EH (cell line): ENCODE measurements at places on chromosomes 16 and 17.
A peak's percentile ranks its signal among the peaks of the same experiment; 100 is the strongest.

GRCh38 chr16:53415504-53415903 is 18.8 kb upstream of the RBL2 start:
- peak; percentile 22 for DNase-seq

DNA sequence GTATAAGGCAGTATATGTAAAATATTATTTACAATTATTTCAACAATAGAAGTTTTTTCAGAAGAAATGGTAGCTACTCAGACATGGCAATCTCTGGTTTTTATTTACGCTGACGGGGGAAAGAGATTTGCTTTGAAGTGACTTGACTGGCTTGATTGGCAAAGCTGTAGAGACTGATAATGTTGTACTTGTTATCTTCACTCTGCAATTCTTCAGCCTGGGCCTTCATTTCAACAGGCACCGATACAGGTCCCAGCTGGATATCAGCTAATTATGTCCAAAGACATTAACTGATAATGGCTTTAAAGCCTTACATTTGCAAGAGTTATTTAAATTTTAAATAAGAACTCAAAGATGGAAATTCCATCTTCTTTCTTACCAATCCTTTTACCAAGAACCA is 151.4 kb upstream of the HS3ST3A1 start:
- DNase-seq, result no peak

DNA sequence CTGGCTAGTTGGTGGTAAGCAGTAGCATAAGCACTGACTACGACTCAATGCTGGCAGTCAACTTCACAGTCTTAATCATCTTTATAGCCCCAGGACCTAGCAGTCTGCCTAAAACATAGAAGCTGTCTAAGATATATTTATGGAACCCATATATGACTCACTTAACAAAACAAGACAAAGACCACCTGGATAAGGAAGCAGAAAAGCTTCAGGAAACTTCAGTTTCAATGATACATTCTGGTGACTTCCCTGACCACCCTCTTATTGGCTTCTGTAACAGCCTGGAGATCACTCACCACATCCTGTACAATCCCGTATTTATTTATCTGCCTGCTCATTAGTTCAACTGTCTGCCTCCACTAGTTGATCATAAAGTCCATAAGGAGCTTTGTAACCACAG is 95.5 kb downstream of the PMP22 start:
- peak; percentile 91 for DNase-seq

GRCh38 chr17:57859601-57860413 is 10.0 kb upstream of the MRPS23 start:
- DNase-seq, result no peak

DNA sequence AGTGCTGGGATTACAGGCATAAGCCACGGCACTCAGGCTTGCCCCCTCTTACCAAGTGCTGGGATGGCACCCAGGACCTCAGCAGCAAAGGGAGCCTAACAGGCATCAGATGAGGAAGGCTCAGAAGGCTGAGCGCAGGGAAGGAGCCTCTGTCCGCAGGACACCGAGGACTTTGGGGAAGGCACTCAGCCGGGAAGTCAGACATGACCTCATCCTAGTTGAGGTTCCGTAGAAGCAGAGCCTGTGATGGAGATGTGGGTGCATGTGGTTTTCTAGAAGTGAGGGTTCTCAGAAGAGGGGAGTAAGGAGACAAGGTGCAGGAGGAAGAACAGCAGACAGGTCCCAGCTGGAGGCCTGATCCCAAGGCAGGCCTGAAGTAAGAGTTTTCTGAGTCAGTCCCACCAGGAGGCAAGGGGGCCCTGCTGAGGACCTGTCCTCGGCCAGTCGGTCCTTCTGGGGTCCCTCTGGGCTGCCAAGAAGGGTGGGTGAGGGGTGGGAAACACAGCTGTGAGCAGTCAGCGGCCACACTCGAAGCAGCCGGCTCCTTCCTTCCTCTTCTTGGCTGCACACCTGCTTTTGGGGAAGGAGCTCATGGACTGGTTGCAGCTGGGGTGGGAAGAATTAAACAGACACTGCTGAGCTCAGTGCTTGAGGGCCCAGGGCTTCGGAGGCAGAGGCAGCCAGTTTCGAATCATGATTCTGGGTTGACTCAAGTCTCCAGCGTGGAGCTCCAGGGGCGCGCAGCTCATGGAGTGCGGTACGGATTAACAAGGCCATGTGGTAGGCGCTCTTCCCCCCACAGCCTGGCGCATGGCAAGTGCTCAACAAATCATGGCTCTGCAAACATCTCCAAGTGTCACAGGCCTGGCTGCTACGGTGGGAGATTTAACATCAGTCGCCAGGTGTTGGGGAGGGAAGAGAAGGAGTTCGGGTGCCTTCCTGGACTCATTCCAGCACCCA is 38.9 kb upstream of the SNN start:
- no peak for DNase-seq

GRCh38 chr16:61791464-61791863 is 244.8 kb downstream of the CDH8 start:
- peak; percentile 30 for DNase-seq

DNA sequence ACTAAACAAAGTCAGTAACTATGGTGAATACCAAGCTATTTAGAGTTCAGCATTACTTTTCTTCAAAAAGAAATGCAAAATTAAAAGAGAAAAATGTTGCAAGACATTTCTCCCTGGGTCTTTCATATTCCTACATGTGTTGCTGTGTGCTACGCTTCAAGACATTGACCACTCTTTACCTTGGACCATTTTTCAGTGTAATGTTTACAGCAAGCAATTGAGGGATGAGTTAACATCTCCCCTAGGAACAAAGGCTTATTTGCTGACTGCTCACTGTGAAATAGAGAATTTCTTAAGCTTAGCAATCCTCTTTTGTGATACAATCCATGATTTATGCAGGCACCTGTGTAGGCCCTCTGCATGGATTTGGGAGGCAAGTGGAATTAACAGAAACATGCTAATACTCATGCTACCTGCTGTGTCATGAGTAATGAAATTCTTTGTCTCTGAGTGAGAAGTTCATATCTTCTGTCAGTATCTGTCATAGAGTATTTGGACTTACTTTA is 1202.9 kb upstream of the CDH8 start:
- no peak for DNase-seq
